NCI-H187 (cell line): ENCODE measurements at places on chromosomes 11 and 22.

- no peak for DNase-seq
These were observed 7.1 kb downstream of the YWHAH start for GRCh38 chr22:31951194-31952093.

- no peak for DNase-seq
These were observed 103.8 kb downstream of the MORC2 start for GRCh38 chr22:30864441-30865420.

GRCh38 chr11:115699733-115700132 is 195.5 kb upstream of the CADM1 start:
- DNase-seq, result no peak

DNA sequence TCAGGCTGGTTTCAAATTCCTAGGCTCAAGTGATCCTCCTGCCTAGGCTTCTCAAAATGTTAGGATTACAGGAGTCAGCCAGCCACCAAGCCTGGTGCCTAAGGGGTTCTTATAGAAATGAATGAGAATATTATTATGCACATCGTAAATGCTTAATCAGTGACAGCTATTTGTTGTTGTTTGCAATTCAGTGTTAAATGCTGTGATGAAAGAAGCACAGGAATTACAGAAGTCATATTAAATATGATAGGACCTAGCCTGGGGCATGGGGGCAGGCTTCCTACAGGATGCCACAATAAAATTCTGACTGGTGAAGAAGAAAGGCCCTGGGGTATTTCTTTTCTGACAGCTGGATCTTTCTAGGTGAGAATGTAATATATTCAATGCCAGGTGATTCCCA is 13.9 kb upstream of the PATZ1 start:
- DNase-seq, result no peak

DNA sequence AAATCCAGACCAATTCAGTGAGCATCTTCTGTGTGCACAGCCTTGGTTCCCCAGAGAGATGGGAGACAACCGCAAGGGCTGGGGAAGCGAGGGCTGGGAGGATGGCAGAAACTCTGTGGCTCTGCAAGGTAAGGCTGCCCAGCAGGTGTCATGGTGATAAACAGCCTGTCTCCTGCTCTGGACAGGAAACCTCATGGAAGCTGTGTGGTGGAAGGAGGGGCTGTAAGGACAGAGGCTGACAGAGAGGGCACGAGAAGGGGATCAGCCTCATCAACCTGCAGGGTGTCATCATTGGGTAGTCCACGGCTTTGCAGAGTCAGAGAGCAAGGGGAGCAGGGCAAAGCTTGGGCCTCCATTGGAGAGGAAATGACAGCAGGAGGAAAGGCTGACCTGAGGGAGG is 138.4 kb upstream of the CADM1 start:
- DNase-seq, result peak; percentile 14

GRCh38 chr11:60996381-60997138 is 25.1 kb downstream of the CD6 start:
- DNase-seq, result no peak

DNA sequence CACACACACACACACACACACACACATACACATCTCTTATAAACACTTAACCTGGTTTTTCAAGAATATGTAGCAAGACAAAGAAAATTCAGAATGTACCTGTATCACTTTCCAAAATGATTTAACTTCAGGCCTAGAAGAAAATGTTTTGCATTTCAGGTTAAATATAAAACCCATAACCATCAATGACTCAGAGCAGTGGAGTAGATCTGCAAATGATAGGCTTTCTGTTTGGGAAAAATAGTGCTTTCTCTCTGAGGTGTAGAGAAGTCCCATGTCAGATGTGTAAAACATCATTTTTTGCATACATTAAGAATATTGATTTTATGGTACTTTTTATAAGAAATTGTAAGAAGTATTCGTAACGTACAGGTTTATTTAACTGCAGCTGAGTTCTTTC is 116.9 kb downstream of the STK33 start:
- DNase-seq, result no peak

DNA sequence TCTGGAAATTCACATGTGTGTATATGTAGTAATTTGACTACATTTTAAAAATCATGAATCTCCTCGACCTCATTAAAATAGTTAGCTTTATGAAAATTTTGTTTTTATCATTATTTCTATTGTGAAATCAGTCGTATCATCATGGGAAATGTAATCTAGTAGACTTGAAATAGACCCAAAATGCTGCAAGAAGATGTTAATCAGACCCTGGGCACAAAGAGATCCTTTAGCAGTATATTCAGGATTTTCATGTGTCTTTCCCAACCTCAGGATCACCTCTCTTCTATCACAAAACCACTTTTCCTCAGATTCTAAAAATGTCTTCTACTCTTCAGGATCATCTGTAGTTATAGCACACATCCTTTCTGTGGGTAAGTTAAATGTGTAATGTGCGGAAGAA is 74.9 kb upstream of the ADSL start:
- DNase-seq, result no peak

DNA sequence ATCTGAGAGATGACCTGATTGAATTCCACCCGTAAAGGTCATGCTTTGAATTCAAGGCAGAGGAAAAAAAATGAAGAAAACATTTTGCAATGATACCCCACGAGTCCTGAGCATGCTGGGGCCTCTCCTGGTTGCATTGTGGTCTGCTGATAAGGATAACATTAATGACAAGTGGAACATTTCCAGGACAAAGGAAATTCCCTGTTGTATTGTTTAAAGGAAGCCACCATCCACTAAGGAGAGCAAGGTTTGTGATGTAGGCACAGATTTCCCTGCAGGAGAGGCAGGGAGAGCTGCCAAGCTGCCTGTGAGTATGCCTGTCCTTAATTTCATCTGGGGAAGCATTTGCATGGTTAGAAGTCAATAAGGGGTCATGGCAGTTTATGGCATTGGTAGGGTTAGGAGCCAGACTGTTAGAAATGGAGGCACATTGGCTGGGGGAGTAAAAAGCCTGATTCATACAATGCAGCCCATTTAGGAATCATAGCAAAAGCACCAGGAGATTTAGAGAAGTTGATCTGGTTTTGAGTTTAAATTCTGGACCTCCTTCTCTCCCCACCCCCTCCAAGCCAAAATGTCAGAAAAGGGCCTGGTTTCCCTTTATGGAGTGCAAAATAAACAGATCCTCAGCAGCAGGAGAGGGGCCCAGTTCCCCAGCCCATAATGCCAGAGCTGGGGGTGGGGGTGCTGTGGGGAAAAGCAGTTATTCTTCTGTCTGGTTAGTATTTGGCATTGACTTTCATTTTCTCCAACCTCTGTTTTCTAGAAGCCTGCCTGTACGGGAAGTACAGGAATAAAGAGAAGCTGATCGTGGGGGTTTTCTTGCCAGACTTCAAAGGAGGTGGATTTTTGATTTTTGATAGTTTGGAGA is 22.1 kb downstream of the FLI1 start:
- DNase-seq, result no peak

GRCh38 chr11:128553662-128554362 is 33.5 kb downstream of the ETS1 start:
- DNase-seq, result no peak

- DNase-seq, result no peak
These were observed 28.1 kb upstream of the KLHL35 start for GRCh38 chr11:75461151-75461550.

DNA sequence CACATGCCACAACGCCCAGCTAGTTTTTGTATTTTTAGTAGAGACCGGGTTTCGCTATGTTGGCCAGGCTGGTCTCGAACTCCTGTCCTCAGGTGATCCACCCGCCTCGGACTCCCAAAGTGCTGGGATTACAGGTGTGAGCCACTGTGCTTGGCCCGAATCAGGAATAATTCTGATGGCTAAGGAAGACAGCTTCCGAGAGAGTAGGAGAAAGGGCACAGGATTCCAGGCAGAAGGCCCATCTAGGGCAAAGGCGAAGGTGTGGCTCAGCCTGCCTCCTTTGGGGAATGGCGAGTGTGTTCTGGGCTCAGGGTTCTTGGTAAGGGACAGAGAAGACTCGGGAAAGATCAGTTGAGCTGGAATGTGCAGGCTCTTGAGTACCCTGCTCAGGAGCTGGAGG is 1.6 kb upstream of the SYCE3 start:
- DNase-seq, result no peak
